Psoas muscle (tissue), 8 donors: ENCODE measurements at places on chromosomes 3 and 15.

DNA sequence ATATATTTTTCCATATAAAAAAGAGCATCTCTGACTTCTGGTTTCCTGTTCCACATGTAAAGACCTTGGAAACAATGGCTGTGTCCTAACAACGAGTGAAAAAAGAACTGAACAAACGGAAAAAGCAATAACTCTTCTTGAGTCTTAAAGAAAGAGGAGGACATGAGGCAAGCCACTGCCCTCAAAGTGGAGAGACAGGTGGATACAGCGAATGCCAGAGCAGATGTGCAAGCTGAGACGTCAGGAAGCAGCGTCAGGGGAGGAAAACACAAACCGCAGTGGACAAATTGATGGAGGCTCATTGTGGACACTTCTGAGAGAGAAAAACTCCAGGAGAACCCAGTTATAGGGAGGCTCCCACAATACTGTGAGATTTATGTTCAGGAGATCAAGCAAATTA, 208.0 kb upstream of the MME start:
- H3K4me1 ChIP-seq: no peaks in the 10 kb centered on the region
- no peak overlapping the region for H3K4me3 ChIP-seq
- no peak overlapping the region for H3K27ac ChIP-seq
- no peak for DNase-seq
- no peaks in the 10 kb centered on the region for H3K27me3 ChIP-seq

DNA sequence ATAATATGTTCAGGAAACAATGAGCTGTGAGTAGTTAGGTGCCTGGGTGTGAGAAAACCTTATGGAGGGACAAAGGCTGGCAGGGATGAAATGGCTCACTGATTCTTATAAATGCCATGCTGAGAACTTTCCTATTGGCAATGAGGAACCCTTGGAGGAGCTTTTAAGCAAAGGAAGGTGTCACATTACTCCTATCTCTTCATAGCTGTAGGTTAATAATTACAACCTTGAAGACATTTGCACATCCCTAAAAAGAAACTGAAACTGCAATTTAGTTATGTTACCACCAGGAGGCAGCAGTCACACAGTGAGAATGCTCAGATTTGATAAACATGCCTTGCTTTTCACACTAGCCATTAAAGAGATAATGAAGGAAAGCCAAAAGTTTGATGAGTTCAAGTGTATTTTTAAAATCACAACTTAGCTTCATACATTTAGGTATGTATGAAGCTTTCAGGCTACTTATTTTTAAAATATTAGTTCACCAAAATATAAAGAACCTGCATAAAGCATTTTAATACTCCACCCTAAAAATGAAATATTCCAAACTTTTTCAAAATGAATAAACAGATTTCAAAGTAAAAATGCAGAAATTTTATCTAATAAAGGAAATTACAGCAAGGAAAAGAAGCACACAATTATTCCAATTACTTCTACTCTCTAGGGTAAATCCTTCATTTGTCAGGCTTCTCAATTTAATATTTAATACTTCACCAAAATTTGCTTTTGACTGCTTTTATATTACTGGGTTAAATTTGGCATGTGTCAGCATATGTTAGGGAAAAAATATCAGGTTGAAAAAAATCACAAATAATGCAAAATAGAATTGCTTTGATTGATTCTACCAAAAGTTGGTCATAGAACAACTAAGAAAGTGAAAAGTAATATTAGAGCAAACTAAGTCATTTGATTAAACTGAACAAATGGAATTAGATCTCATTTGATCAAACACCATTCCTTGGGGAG, 136.9 kb upstream of the SLC2A2 start:
- DNase-seq: no peak
- peaks cover 67% of the 10 kb centered on the region for H3K36me3 ChIP-seq
- no peak overlapping the region for H3K4me3 ChIP-seq
- no peaks in the 10 kb centered on the region for H3K27me3 ChIP-seq
- H3K27ac ChIP-seq: no peak overlapping the region

GRCh38 chr15:40105517-40106202, 3.0 kb downstream of the BMF start:
- peaks cover 67% of the 10 kb centered on the region for H3K4me1 ChIP-seq
- DNase-seq: no peak
- no peak overlapping the region for H3K4me3 ChIP-seq
- no peaks in the 10 kb centered on the region for H3K27me3 ChIP-seq

DNA sequence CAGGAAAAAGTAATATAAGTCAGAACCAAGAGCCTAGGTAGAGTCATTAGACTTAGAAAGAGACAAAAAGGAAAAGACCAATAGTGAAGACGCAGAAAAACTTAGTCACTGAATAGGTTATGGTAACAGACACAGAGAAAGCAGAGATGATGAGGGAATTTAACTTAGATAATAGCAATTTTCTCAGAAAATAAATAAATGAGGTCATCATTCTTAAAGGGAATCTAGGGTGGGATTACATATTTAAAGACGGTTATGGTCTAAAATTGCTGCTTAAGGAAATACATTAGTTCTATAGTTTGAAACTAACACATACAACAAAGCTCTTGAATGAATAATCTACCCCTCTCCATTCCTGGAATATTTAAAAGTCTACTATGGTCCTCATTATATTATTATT, 59.4 kb downstream of the UBR1 start:
- peaks cover 100% of the 10 kb centered on the region for H3K36me3 ChIP-seq
- H3K27ac ChIP-seq: no peak overlapping the region
- H3K27me3 ChIP-seq: no peaks in the 10 kb centered on the region
- no peak for DNase-seq
- no peaks in the 10 kb centered on the region for H3K4me1 ChIP-seq

- H3K36me3 ChIP-seq: no peaks in the 10 kb centered on the region
- no peak for DNase-seq
- no peaks in the 10 kb centered on the region for H3K27me3 ChIP-seq
- no peak overlapping the region for H3K27ac ChIP-seq
Measured at GRCh38 chr15:58279106-58279505, 140.9 kb downstream of the AQP9 start.
